Stimulated activated CD8-positive, alpha-beta memory T cell treated with anti-CD3 and anti-CD28 coated beads, Interleukin-7, amount 100 ng/mL, for 4 hours (primary cell): ENCODE measurements at places on chromosomes 12 and 14.
A peak's percentile ranks its signal among the peaks of the same experiment; 100 is the strongest.

- no peak for DNase-seq
Measured at GRCh38 chr12:61993734-61994345, 266.4 kb upstream of the USP15 start.

DNA sequence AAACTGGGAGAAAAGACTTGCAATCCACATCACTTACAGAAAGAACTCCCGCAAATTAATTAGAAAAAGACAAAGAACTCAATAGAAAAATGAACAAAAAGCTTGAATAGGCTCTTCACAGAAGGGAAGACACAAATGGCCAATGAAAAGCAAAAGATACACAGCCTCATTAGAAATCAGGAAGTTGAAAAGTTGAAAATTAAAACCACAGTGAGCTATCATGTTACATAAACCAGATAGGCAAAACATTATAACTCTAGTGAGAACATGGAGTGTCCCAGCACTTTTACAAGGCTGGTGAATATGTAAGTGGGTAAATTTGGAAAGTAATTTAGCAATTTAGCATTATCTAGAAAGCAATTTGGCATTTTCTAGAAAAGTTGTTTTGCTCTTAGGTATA, 158.4 kb upstream of the RASSF8 start:
- no peak for DNase-seq

GRCh38 chr14:46063872-46064271, 587.7 kb downstream of the RPL10L start:
- no peak for DNase-seq

- DNase-seq = no peak
Measured at GRCh38 chr12:70875628-70876027, 44.9 kb downstream of the PTPRR start.

- DNase-seq = no peak
Measured at GRCh38 chr14:61977217-61977616, 215.0 kb downstream of the SNAPC1 start.

DNA sequence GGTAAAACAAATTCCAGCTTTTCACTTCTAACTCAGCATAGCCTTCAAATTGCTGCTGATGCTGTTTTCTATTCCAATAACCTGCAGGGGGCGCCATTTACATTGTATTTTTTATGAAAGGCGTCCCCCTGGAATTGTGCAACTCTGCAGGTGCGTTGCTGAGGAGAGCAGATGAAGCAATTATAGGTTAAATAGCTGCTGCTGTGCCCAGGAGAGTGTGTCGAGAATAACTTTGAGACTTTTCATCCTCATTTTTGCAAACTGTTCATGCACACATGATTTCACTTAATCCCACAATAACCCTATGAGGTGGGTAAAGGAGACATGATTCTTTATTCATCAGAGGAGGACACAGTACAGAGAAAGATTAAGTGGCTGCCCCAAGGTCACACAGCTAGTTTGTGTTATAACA, 75.7 kb downstream of the MYRFL start:
- DNase-seq = peak; percentile 20

- DNase-seq = no peak
Measured at GRCh38 chr12:81167694-81168093, 89.8 kb downstream of the ACSS3 start.

DNA sequence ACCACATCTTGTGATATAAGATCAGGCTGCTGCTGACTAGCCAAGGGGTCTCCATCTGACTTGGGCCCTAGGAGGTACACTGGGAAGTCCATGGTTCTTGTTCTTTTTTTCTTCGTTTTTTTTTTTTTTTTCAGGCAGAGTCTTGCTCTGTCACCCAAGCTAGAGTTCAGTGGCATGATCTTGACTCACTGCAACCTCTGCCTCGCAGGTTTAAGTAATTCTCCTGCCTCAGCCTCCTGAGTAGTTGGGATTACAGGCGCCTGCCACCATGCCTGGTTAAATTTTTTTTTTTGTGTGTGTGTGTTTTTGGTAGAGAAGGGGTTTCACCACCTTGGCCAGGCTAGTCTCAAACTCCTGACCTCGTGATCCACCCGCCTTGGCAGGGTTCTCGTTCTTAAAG, 178.2 kb downstream of the RMST start:
- no peak for DNase-seq

DNA sequence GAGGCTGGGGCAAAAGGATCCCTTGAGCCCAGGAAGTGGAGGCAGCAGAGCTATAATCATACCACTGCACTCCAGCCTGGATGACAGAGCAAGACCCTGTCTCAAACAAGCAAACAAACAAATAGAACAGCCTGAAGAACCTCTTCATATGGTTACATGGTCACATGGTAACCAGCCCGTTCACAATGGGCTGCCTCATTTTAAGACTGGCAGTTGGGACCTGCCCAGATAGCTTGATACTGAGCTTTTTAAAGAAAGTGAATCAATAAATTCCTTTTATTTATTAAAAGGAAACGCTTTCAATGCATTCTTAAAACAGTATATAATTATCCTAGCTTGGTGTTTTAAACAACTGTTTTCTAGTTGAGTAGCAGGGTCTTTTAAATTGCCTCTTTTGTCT, 10.5 kb downstream of the MLXIP start:
- DNase-seq = no peak
